NCI-H526 (cell line): ENCODE measurements at places on chromosomes 13 and 19.

GRCh38 chr13:21078501-21078900 lies 17.1 kb upstream of the LATS2 start:
- no peak for DNase-seq

GRCh38 chr13:107339209-107339608 lies 771.3 kb upstream of the ARGLU1 start:
- DNase-seq = no peak

DNA sequence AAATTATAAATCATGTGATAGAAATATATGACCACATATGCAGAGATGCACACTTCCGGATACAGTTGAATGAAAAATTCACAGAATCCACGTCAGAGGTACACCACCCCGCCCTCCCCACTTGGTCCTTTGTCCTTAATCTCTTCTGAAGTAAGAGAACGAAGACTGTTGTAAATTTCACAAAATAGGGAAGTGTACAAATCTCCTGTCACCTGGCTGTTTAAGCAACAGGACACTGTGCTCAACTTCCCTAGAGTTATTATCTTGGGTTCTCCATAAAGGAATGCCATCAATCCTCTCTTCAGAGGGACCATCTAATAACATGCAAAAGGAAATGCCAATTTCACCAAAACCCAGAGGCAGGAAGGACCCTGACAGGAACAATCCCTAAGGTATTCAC lies 10.5 kb upstream of the CEACAM6 start:
- no peak for DNase-seq

GRCh38 chr19:46947866-46948265 lies 71.8 kb upstream of the NPAS1 start:
- no peak for DNase-seq

DNA sequence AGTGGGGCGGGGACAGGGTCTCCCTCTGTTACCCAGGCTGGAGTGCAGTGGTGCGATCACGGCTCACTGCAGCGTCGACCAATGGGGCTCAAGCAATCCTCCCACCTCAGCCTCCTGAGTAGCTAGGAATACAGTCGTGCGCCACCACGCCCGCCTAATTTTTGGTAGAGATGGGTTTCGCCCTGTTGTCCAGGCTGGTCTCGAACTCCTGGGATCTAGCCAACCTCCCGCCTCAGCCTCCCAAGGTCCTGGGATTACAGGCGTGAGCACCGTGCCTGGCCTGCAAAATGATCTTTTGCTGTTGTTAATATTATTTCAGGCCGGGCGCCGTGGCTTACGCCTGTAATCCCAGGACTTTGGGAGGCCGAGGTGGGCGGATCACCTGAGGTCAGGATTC lies 621 bp upstream of the TGDS start:
- no peak for DNase-seq

DNA sequence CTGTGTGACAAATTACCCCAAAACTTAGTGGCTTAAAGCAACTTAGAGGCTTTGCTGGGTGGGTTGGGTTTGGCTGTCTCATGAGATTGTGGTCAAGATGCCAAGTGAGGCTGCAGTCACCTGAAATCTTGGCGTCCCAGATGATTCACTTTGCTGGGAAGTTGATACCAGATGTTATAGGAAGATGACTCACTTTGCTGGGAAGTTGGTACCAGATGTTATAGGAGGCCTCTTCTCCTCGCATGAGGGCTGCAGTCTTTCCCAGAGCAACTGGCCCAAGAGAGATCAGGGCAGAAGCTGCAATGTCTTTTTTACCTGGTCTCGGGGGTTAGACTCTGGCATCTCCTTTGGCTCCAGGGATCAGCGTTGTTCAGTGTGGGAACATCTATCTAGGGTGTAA lies 16.8 kb downstream of the TEX29 start:
- DNase-seq = no peak

- no peak for DNase-seq
These were observed 9.4 kb downstream of the DCT start for GRCh38 chr13:94470126-94470525.

DNA sequence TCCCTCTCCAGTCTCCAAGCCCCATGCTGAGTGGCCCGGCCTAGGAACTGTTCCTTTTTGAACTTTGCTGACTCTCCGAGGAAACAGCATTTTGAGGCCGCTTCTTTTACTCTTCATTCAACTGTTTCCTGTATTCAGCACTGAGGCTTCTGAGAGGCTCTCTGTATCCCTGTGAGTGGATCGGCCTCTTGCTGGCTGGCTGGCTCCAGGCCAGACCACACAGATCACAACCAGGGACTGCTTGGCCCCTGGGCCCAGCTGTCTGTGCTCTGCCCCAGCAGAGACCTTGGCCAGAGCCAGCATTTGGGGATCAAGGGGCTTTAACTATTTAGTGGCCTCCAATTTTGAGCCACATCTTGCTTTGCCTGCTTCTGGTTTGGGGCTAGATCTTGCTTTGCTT lies 75.6 kb upstream of the KL start:
- DNase-seq = no peak

GRCh38 chr13:26236296-26236695 lies 14.2 kb upstream of the RNF6 start:
- DNase-seq = no peak

GRCh38 chr19:42313096-42313839 lies at the start of gene TMEM145:
Gene TMEM145, plus strand, starts transcription at chr19:42313309. Its CDS starts 68 bp downstream, at chr19:42313377.
- DNase-seq = peak; percentile 87

DNA sequence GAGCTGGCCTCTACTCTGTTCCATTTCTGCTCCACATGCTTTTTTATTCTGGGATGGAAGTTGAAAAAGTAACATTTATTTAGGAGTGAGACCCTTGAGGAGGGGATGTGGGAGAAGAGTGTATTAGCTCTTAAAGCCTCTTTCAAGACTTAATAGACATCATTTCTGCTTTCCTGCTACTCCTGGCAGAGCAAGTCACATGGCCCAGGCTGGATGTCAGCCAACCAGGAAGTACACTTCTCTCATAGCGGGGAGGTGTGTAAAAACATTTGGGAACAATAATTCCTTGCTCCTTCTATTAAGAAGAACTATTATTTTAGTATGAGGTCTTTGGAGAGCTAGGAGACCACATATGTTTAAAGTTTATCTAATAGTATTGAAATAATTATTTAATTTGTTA lies 40.6 kb upstream of the FAM216B start:
- no peak for DNase-seq

DNA sequence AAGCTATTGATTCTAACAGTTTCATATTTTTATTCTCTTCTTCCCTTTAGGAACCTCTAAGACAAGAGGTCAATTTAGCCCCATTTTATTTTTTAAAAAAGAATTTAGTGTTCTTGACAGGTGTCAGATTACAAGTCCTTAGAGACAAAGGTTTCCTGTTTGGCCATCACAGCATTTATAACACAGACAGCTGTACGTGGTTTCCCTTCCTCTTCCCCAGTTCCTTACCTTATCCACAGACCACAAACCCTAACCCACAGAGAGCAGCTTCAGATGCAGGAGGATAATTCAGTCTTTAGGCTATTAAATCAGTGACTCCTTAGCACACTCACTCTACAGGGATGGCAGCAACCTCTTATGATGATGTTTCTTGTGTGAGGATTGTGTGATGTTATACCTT lies 1210.1 kb downstream of the DIAPH3 start:
- no peak for DNase-seq

GRCh38 chr13:51970349-51970748 lies 40.9 kb downstream of the ATP7B start:
- no peak for DNase-seq

- no peak for DNase-seq
These were observed 85.8 kb downstream of the IPO5 start for GRCh38 chr13:98039261-98039660.

DNA sequence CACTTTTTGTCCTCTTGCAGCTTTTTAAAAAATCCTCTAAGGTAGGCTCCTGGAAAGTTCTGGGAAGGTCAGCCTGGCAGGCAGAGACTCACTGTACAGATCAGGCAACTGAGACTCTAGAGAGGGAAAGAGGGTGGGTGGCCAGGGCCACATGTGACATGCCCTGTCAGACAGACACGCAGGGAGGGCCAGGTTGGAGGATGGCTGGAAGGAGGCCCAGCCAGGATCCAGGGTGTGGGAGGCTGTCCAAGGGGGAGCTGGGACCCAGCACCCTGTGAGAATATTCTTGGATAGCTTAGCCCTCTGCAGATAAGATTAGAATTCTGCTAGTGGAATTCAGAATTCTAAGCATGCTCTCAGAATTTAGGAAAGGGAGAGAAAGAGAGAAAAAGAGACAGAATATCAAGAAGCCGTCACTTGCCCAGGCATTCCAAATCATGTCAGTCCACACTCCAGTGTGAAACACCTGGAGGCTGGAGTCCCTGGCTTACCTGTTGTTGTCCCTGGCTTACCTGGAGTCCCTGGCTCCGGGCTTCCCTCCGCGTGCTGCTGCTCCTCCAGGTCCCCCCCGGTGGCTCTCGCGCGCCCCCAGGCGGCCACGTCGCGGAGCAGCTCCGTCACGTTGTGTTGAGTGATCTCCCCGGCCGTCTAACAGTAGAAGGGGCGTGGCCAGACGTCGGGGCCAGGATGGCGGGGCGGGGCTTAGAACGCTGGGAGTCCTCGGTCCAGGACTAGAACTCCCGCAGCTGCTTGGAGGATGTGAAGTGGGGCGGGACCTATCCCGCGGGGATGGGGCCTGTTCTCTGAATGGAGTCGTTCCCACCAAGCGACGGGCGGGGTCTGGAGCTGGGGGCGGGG lies 2.8 kb upstream of the TNNI3 start:
- DNase-seq = peak; percentile 99

DNA sequence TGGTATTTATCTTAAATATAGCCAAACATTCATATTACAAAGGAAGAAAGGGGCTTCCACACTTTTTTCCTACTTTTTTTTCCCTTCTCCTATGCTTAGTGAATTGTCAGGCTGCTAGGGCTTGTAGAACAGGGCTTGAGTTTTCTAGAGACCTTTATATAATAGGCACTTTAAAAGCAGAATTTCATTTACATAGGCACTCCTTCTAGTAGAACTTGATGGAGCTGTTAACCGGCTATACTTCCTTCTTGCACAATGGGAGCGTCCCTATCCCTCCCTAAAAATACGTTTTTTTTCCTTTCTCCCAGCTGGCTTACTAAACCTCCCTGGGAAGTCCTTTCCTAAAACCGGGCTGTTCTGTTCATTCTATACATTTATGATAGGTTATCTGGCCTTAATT lies 1.1 kb downstream of the TRIM13 start:
- DNase-seq = peak; percentile 48
